ENCODE measurements at places on chromosomes 6 and 20.

DNA sequence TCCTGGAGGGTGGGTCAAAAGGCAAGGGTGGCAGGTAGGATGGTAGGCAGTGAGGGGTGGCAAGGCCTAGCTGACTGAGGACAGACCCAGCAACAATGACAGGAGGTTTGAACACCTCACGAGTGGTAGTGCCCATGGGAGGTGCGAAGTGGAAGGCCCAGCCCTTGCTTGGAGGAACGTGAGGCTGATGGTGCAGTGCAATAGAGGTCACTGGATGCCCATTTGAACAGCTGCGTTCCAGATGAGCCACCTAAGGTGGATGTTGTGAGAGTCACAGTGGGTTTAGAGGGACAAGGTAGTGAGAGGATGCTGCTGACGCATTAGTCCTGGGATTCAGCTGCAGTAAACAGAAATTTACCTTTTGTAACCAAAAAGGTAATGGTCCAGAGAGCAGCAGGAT lies 15.6 kb downstream of the TMEM74B start:
- DNase-seq: no peak

- DNase-seq: no peak
These were observed 4.2 kb downstream of the CDYL start for GRCh38 chr6:4780360-4780812.

GRCh38 chr6:11865680-11866300 lies 87.2 kb upstream of the ADTRP start:
- no peak for DNase-seq

DNA sequence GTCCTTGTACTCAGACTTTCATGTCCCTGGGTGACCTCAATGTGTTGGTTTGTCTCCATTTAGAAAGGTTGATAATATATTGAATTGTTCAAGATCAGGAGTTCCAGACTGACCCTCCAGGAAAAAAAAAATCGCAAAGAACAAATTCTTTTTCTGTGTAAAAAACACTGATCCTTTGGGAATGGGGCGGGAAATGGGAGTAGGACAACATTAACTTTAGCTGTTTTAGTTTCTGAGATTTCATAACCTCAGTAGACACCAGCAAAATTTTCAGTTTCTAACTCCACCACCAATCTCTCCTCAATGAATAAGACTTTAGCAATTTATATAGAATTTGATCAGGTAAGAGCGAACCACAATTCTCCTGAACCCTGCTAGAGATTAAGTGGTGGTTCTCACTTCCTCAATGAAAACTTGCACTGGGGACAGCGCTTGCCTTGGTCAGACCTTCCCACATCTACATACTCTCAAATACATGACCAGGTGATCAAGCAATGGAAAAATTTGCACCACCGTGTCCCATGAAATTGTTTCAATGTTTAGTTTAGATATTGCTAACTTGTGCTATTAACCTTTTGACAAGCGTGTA lies 231.2 kb upstream of the PLN start:
- no peak for DNase-seq

GRCh38 chr6:74507649-74508048 lies 698.2 kb downstream of the COL12A1 start:
- DNase-seq: no peak

- no peak for DNase-seq
These were observed 119.1 kb upstream of the ADGRF1 start for GRCh38 chr6:47161176-47161687.

- no peak for DNase-seq
These were observed 72.6 kb downstream of the CD109 start for GRCh38 chr6:73768558-73768957.

DNA sequence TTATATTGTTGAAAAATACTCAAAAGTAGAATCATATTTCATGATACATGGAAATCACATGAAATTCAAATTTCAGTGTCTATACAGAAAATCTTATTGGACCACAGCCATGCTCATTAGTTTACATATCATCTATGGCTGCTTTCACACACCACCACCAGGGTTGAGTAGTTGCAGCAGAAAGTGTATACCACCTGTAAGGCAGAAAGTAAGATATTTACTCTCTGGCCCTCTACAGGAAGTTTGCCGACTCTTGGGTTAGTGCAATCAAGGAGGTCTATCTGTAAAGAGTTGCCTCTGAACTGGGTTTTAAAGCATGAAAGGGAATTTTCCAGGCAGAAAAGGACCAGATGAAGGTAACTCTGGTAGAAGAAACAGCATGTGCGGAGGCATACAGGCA lies 432.3 kb downstream of the DHX35 start:
- DNase-seq: no peak

GRCh38 chr6:170366248-170366960 lies 59.8 kb downstream of the FAM120B start:
- no peak for DNase-seq

DNA sequence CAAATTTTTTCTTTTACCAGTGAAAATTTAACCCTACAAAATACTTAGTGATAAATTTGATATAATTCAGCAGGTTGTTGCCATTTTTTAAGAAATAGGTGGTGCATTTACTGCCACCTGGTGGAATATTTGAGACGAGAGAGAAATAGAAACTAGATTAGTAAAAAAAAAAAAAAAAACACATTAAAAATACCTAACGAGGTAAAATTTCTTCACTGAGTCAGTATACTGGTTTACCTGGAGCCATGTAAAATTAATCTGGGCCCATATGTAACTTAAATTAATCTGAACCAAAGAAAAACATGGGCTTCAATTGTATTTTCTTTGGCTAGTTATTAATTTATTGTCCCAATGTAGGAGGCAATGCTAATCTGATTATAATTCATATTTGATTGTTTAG lies 520.8 kb downstream of the EPM2A start:
- DNase-seq: peak; percentile 54

GRCh38 chr6:48511378-48511777 lies 400.4 kb upstream of the PTCHD4 start:
- DNase-seq: no peak

- no peak for DNase-seq
These were observed 233.9 kb downstream of the ERMARD start for GRCh38 chr6:169985121-169986015.

- DNase-seq: no peak
These were observed 315.9 kb downstream of the NKAIN2 start for GRCh38 chr6:124119596-124119995.

DNA sequence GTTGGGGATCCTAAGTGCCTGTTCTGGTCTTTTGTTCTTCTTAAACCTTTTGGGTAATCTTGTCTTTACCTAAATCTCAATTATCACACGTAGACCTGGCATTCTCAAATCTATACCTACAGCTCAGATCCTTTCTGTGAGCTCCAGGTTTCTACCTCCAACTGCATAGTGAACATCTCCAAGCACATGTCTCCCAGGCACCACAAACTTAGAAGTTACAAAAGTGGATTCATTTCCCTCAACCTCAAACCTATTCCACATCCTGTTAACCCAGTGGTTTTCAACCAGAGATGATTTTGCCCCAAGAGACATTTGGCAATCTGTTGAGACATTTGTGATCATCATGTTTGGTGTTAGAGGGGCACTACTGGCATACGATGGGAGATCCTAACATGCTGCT lies 183.5 kb downstream of the TENT5A start:
- no peak for DNase-seq

DNA sequence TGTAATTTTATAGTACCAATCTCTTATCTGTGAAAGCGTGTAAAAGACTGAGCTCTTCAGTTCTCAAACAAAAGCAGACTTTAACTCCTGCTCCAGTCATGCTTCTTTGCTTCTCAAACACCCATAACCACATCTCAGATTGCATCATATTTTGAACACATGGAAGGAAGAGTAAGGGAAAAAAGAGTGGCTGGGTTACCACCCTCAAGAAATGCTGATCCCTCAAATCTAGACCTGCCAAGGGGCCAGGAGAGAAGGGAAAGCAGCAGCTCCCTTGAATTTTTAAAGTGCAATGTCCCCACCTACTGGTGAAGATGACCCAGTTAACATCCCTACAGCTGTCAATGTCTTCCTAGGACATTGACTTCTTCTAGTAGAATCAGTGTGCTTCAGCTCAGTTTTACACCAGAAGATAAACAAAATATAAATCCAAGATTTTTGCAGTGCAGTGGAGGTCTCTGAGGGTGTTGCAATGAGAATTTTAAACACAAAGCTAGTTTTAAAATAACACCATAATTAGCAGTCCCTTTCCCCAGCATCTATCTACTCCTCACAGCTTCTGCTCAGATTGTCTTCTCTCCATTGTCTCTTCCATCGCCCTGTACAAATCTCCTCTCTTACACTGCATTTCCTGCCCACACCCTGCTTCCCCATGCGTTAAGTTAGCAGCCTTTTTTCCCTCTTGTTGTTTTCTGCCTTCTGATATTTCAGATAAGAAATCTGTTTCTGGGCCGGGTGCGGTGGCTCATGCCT lies 22.6 kb upstream of the HLA-DQB2 start:
- peak; percentile 55 for DNase-seq

DNA sequence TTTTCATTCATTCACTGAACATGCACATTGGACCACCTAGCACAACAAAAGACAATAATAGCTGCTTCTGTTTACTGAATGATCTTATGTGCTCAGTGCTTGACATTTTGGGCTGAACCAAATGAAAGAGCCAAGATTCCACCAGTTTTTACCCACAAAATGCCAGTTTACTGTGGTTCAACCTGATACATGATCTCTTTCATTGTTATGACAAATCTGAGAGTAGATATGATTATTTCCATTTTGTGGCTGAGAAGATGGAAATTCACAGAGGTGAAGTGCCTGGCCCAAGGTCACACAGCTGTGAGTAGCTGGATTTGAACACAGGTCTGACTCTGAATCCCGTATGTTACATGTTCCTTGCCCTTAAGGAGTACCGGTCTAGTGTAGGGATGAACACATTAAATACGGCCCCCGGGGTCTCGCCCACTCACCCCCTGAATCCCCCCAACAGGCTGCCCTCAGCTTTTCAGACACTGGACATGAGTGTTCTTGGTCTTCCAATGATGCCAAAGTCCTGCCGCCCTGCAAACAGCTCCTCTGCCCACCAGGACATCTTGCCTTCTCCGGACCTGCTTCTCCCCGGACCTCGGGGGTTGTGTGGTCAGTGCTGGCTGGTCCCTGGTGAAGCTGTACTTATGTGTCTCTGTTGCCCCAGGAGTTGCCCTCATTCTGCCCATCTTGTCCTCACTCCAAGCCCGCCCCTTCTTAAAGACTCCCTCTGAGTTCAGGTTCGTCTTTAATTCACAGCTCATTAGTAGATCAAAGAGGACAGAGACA lies 58.6 kb upstream of the SLC32A1 start:
- DNase-seq: no peak

DNA sequence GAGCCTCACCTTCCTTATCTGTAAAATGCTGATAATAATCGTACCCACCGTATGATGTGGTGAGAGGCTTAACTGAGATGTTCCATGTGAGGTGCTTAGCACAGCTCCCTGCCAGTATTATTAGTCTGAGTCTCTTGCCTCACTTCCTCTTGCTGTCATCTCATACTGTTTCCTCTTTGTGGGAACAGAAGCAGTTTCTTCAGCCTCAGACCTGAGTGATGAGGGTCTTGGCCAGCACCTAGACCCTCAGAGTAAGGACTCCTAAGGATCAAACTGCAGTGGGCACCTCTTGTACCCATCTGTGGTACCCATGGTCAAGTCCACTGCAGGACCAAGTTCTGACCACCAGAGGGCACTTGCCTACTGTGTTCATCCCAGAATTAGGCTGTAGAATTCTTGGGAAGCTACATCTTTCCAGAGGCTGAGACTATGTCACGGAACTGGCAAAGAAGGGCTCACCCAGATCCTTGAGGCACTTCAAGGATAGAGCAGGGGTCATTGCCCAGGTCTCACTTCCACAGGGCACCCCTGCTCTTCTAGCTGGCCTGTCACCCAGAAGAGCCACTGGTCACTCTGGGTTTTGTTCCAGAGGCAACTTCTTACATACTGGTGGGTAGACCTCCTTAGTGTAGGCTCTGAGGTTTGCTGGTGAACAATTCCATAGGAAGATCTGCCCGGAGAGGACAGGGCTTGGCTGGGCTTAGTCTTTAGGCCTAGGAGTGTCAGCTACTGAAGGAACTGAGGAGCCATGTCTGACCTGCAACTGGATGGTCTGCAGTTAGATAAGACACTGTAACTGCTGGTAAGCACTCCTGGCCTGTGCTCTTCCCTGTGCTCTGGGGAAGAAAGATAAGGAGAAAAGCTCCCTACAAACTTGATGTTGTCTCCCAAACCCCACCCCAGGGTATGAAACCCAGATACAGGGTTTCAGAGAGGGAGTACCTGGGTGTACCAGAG lies 20.6 kb upstream of the SGK2 start:
- peak; percentile 53 for DNase-seq

- DNase-seq: no peak
These were observed 593.5 kb downstream of the TENT5A start for GRCh38 chr6:81158956-81159355.

GRCh38 chr20:19642860-19643259 lies 115.2 kb upstream of the RIN2 start:
- no peak for DNase-seq

- no peak for DNase-seq
These were observed 29.0 kb downstream of the RNASET2 start for GRCh38 chr6:166927240-166927934.

DNA sequence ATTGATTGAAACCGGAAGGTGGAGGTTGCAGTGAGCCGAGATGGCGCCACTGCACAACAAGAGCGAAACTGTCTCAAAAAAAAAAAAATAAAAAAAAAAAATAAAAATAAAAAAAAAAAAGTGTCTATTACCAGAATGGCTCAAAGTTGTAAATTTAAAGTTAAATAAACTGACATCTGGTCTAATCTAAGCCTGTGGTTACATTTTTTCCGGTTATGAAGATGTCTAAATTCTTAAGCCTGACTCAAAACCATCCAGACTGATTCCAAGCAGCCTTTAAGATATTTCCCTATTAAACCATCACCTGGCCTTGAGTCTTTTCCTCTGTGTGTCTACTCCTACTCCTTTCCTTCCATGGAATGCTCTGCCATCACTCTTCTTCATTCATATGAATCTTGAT lies 371.7 kb upstream of the RUNX2 start:
- DNase-seq: no peak

GRCh38 chr6:28635547-28636158 lies 110.0 kb downstream of the GPX5 start:
- DNase-seq: no peak

GRCh38 chr6:170093276-170093657 lies 197.6 kb downstream of the DLL1 start:
- DNase-seq: no peak

- no peak for DNase-seq
These were observed 47.3 kb downstream of the PFDN4 start for GRCh38 chr20:54255157-54255556.
